ENCODE measurements at places on chromosomes 16 and 17. TPM values are rescaled to one million over a fixed set of nuclear protein-coding genes. Genes with fewer than 3 reads are reported as not detected.

GRCh38 chr17:13114601-13115031 lies 96.8 kb upstream of the ELAC2 start:
- no peaks in the 10 kb centered on the region for H3K27me3 ChIP-seq
- no peaks in the 10 kb centered on the region for H3K4me1 ChIP-seq
- H3K4me3 ChIP-seq, result no peak overlapping the region
- H3K27ac ChIP-seq, result no peak overlapping the region
- no peaks in the 10 kb centered on the region for H3K36me3 ChIP-seq
- DNase-seq, result no peak

GRCh38 chr16:81908466-81909262 lies 102.6 kb downstream of the SDR42E1 start:
- no peaks in the 10 kb centered on the region for H3K4me1 ChIP-seq
- H3K27me3 ChIP-seq, result no peaks in the 10 kb centered on the region
- no peak overlapping the region for H3K4me3 ChIP-seq
- H3K27ac ChIP-seq, result no peak overlapping the region
- peak; percentile 52 for DNase-seq
- no peaks in the 10 kb centered on the region for H3K36me3 ChIP-seq

The PFN1 gene
- 911 TPM for total RNA-seq

- no peaks in the 10 kb centered on the region for H3K27me3 ChIP-seq
- DNase-seq, result peak; percentile 79
- H3K36me3 ChIP-seq, result no peaks in the 10 kb centered on the region
- H3K27ac ChIP-seq, result no peak overlapping the region
- no peak overlapping the region for H3K4me3 ChIP-seq
- no peaks in the 10 kb centered on the region for H3K4me1 ChIP-seq
These were observed 89.3 kb upstream of the GSE1 start for GRCh38 chr16:85523602-85524364.

GRCh38 chr17:77606865-77607210 lies 351.7 kb upstream of the TNRC6C start:
- DNase-seq, result no peak
- no peaks in the 10 kb centered on the region for H3K36me3 ChIP-seq
- peaks cover 57% of the 10 kb centered on the region for H3K4me1 ChIP-seq
- no peak overlapping the region for H3K4me3 ChIP-seq
- no peaks in the 10 kb centered on the region for H3K27me3 ChIP-seq

DNA sequence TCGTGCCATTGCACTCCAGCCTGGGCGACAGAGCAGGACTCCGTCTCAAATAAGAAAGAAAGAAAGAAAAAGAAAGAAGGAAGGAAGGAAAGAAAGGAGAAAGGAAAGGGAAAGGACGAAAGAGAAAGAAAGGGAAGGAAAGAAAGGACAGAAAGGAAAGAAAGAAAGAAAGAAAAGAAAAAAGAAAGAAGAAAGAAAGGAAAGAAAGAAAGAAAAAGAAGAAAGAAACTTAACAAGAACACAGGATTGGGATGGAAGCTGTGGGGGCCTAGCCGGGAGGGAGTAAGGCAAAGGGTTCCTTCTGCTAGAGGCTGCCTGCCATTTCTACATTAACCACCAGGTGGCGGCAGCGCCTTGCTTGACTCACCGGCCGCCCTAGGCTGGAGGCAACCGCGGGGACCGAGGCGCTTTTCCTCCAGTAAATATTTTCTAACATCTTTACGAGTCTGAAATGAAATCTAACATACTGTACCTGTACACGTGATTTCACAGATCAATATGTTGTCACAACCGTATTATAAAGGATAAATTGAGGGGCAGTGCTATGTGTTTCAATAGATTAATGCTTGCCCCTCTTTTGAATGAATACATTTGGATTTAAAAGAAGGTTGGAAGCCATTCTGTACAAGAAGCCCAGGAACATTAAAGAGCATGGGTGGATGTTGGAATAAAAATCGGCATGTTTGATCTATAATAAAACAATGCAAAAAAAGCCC lies 6.1 kb downstream of the GJD3 start:
- peak overlapping the region; percentile 11 for H3K27ac ChIP-seq
- peak overlapping the region; percentile 9 for H3K4me3 ChIP-seq
- peaks cover 26% of the 10 kb centered on the region for H3K36me3 ChIP-seq
- no peaks in the 10 kb centered on the region for H3K27me3 ChIP-seq
- no peaks in the 10 kb centered on the region for H3K4me1 ChIP-seq

- H3K4me3 ChIP-seq, result no peak overlapping the region
- H3K36me3 ChIP-seq, result no peaks in the 10 kb centered on the region
- no peaks in the 10 kb centered on the region for H3K27me3 ChIP-seq
- DNase-seq, result no peak
- no peak overlapping the region for H3K27ac ChIP-seq
- H3K4me1 ChIP-seq, result no peaks in the 10 kb centered on the region
These were observed 38.1 kb downstream of the PIK3R5 start for GRCh38 chr17:8927395-8927794.

DNA sequence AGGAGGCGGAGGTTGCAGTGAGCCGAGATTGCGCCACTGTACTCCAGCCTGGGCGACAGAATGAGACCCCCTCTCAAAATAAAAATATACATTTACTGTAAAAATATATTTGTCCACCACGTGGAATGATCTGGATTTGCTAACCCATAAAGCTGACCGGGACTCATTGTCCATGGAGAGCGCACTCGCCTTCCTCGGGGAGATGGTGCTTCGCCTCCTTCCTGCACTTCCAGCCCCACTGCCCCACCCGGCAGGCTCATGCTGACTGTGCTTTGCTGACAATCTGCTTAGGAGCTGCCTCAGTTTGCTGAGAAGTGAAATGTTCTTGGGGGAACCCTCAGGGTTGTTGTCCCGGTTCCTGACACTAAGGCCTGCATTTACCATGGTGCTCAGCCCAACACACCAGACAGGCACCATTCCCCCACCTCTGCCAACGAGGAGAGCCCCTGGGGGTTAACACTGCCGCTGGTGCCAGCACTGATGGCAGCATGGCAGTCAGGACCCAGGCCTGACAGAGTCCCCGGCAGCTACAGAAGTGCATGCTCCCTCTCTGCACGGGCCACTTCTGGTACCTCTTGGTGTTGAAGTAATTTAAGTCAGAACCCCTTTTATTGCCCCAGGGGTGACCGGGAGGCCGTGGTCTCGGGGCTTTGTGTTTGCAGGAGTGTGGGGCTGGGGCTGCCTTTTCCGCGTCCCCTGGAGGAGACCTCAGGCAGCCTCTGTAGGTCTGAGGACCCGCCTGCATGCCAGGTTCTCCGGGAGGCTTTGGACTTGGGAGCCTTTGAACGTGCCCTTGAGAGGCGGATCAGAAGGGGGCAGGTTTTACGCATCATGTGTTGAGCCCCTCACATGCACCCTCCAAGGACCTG lies 2.5 kb downstream of the NUBP2 start:
- no peak overlapping the region for H3K27ac ChIP-seq
- no peak for DNase-seq
- H3K4me3 ChIP-seq, result no peak overlapping the region
- no peaks in the 10 kb centered on the region for H3K27me3 ChIP-seq

The CLEC19A gene
- total RNA-seq, result not detected

DNA sequence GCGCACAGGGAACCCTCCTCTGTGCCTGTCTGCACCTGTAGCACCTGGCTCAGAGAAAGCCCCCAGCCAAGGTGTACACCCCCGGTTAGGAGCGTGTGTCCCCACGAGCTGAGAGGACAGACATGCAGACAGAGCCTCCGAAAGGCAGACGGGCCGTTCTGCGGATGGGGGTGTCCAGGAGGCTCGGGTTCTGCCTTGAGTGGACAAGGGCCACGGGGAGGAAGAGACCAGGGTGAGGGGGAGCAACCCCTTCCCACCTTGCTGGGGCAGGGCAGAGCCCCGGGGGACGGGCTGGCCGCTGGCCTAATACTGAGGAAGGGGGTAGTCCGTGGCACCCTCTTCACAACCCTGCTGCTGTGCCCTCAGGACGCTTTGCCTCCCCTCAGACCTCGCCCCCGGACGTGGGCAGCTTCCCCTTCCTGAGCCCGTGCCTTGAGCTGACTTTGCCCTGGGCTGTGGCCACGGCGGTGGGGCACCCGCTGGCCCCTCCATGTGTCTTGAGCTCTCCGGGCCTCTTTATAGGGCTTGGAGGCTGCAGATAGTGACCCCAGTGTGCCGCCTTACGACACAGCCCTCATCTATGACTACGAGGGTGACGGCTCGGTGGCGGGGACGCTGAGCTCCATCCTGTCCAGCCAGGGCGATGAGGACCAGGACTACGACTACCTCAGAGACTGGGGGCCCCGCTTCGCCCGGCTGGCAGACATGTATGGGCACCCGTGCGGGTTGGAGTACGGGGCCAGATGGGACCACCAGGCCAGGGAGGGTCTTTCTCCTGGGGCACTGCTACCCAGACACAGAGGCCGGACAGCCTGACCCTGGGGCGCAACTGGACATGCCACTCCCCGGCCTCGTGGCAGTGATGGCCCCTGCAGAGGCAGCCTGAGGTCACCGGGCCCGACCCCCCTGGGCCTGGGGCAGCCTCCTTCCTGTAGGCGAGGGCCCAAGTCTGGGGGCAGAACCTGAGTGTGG lies 5.7 kb downstream of the SLC22A31 start:
- H3K27ac ChIP-seq, result no peak overlapping the region
- no peaks in the 10 kb centered on the region for H3K36me3 ChIP-seq
- no peak overlapping the region for H3K4me3 ChIP-seq
- DNase-seq, result no peak
- H3K4me1 ChIP-seq, result peaks cover 14% of the 10 kb centered on the region

The TEKT3 gene
- total RNA-seq, result not detected

The ACSM2A gene
- not detected for total RNA-seq

The TAC4 gene
- total RNA-seq, result not detected

The KCNAB3 gene
- total RNA-seq, result 0.54 TPM

DNA sequence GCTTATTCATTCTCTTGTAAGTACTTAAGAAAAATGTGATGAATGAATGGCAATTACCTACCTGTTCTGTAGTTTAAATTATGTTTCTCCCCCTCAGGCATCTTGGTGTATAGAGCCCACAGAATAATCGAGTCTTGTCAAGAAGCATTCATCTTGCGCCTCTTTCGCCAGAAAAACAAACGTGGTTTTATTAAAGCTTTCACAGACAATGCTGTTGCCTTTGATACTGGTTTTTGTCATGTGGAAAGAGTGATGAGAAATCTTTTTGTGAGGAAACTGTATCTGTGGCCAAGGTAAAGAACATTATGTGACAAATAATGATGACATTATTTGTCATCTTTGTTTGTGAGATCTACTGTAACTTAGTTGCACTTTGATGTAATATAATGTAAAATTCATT lies 6.5 kb downstream of the ERCC4 start:
- H3K27ac ChIP-seq, result no peak overlapping the region
- H3K27me3 ChIP-seq, result no peaks in the 10 kb centered on the region
- no peak for DNase-seq
- no peak overlapping the region for H3K4me3 ChIP-seq

DNA sequence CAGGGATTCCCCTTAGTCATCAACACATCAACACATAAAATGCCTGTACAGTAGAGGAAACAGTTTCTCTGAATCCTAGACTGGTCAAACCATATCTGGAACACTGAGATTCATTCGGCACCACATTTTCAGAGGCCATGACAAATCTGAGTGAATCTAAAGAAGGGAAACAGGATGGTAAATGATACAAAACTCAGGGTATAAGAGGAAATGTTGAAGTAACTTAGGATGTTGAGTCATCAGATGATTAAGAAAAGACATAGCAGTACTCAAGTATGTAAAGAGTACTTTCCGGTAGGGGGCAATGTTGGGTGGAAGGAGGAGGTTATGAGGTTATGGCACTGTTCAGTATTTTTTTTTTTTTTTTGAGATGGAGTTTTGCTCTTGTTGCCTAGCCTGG lies 358.5 kb upstream of the PMFBP1 start:
- no peaks in the 10 kb centered on the region for H3K4me1 ChIP-seq
- H3K27me3 ChIP-seq, result no peaks in the 10 kb centered on the region

All from sigmoid colon (tissue), 7 donors.